Stimulated activated CD4-positive, alpha-beta T cell treated with anti-CD3 and anti-CD28 coated beads, Interleukin-4, amount 100 ng/mL, for 1 hour (primary cell): ENCODE measurements at places on chromosomes 4 and X.

GRCh38 chr4:20618731-20619130, 81.5 kb upstream of the PACRGL start:
- no peak for DNase-seq

GRCh38 chrX:118423558-118423957, 72.1 kb upstream of the DOCK11 start:
- no peak for DNase-seq

DNA sequence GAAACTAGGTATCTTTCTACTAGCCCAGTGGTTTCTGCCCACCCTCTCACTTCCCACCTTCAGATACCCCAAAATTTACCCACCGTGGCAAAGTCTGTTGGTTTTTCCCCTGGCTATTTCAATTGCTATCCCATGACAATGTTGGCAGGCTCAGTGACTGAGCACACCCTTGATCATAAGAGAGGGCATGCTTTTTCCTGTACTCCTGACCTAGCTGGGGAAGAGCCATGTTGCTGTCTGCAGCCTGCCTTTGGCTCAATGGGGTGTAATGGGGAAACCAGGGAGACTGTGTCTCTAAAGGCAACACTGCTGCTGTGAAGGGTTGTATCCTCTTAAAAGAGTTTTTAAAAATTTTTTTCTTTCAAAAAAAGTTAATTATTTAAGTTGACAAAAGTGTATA, 90.4 kb upstream of the CITED1 start:
- DNase-seq = no peak

DNA sequence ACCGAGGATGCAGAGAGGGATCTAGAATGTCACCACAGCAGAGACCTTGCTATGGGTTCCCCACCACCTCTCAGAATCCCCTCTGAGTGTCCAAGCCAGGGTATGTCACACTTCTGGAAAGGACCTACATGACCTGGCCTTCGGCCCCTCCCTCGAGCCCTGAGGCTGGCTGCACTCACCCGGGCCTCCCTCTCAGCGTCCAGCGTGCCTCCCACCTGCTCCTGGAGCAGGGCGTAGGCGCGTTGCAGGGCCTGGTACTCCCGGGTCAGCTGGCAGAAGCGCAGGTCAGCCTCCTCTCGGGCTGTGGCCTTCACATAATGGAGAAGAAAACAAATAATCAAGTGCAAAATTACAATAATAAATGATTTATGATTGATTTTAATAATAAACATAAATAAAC, 43.9 kb upstream of the C4orf50 start:
- no peak for DNase-seq

- DNase-seq = no peak
These were observed 143.9 kb downstream of the BCOR start for GRCh38 chrX:39953879-39954278.

DNA sequence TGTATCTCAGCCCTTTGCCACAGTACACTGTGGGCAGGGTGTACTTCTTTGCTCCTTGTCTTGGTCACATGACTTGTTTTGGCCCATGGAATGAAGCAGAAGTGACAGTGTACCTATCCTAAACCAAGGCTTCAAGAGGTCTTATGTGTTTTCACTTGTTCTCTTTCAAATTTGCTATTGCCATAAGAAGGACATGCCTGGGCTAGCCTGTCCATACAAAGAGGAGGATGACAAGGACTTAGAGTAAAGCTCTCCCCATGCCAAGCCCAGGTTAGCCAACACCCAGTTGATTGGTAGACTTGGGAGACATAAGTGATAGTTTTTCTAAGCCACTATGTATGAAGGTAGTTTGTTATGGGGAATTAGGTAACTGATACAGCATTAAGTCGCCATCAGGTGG, 141.1 kb upstream of the MID1 start:
- DNase-seq = no peak

DNA sequence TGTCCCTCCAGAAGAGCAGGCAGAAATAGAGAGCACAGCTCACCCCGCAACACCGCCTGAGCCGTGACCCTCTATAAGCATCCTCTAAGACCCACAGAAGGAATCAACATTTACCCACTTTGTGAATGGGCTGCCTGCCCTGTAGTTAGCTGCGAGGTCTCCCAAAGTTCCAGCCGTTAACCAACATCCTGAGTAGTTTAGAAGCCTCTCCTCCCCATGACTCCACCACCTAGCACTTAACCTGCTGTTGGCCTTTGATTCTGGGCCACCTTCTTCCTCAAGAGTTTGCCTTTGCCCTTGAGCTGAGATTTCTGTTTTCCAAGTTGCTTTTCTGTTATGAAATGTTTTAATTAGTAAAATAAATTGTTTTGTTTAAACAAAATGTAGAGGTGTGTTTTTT, 75.8 kb downstream of the NUDT10 start:
- DNase-seq = no peak

DNA sequence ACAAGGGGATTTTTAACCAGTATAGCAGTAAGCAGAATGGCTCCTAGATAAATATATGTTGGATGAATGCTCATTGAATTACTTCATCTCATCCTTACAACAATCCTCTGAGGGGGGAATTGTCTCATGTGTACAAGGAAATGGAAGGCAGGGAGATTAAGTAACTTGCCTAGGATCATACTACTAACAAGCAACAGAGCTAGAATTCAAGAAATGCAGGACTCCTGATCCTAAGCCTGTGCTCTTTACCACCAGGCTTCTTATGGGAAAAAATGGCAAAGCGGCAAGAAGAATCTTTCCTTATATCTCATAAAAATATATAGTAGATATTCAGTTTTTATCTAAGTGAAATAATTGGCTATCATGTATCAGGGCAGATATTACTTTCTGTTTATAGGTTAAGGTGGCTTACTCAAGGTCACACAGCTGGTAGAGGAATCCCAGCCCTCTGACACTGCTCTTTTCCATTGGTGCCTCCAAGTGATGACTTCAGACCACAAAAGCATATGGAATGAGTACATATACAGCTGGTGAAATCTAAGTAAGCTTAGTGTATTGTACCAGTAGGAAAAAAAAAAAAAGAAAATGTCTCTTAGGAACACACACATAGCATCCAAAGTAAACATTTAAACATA, 2.1 kb downstream of the ABHD18 start:
- DNase-seq = no peak

DNA sequence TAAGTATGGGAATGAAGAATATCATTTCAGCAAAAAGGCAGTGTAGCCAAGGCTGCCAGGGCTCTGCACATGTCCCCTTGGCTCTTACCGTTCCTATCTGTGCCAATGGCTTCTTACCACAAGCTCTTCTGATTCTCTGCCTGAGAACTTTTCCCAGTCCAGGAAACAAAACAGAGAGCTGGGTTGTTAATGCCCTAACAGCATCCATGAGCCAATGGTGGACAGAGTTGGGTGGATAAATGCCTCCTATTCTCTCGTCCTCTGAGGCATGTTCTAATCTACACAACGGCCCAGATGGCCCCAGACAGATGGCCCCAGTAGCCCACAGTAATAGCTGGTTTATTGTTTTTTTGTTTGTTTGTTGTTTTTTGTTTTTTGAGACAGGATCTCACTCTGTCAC, 28.0 kb downstream of the SCD5 start:
- DNase-seq = no peak

GRCh38 chrX:129445436-129445835, 77.9 kb downstream of the SMARCA1 start:
- no peak for DNase-seq

GRCh38 chr4:185204238-185204910, 574 bp upstream of the CFAP97 start:
- DNase-seq = no peak

DNA sequence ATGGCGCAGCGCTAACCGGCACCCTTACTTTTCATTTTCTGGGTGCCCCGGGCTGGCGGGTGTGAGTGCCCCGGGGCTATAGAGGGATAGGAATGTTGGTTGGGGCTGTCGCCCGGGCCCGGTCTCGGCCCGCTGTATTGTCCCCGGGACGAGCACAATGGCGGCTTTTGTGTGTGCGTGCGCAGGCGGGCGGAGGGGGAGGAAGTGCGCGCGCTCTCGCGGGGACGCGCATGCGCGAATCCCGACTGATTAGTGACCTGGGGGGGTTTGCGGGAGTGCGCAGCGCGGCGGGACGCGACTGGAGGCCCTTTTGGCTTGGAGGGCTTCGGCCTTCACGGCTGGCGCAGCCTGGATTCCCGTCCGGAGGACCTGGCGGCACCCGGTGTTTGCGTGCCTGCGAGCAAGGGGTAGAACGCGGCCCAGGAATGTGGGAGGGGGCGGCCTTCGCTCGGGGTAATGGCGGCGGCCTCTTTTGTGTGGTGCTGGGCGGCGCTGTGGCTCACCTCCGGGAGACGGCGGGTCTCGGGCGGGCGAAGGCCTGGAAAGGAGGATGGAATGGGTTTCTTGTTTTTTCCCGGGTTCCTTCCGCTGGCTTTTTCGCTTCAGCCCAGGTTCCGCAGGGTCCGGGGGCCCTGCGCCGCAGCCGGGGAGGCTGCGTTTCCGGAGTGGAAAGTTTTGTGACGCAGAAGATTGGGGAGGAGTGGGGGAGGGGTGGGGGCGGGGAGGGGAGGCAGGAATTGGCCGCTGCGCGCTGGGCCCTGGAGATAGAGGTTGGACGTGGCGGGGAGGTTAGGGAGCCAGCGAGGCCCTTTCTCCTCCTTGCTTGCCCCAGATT, 618 bp downstream of the DDX3X start:
- peak; percentile 76 for DNase-seq

DNA sequence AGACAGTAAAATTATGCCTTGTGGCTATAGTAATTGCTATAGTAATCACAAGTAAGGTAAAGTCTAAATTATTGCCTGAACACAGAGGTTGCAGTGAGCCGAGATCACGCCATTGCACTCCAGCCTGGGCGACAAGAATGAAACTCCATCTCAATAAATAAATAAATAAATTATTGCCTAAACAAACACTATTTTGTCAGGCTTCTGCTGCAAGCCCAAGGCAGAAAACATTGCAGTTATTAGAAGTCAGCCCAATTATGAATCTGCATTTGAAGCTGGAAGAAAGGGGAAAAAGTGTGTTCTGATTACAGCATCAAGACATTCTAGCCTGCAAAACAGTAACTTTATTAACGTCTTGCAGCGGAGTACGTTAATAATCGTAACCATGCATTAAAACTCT, 17.1 kb downstream of the HSD17B13 start:
- DNase-seq = no peak

DNA sequence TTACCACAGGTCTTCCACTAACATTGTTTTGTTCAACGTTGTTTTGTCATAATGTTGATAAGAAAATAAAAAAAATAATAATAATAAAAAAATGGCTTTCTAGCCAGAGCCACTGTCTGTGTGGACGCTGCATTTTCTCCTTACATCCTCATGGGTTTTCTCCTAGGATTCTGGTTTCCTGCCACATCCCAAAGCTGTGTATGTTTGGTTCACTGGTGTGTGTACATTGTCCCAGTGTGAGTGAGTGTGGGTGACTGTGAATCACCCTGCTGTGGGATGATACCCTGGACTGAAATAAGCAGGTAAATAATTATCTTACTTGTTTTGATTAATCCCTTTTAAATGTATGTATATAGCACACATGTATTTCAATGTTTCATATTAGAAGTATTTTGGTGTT, 2154.4 kb upstream of the AGA start:
- DNase-seq = no peak

- no peak for DNase-seq
These were observed 983.7 kb downstream of the STIM2 start for GRCh38 chr4:27844376-27844775.

GRCh38 chrX:23286731-23287130, 47.9 kb upstream of the PTCHD1 start:
- DNase-seq = no peak

- DNase-seq = no peak
These were observed 4.5 kb upstream of the ITM2A start for GRCh38 chrX:79371640-79372039.

GRCh38 chr4:40224432-40224831, 27.6 kb downstream of the RHOH start:
- no peak for DNase-seq

DNA sequence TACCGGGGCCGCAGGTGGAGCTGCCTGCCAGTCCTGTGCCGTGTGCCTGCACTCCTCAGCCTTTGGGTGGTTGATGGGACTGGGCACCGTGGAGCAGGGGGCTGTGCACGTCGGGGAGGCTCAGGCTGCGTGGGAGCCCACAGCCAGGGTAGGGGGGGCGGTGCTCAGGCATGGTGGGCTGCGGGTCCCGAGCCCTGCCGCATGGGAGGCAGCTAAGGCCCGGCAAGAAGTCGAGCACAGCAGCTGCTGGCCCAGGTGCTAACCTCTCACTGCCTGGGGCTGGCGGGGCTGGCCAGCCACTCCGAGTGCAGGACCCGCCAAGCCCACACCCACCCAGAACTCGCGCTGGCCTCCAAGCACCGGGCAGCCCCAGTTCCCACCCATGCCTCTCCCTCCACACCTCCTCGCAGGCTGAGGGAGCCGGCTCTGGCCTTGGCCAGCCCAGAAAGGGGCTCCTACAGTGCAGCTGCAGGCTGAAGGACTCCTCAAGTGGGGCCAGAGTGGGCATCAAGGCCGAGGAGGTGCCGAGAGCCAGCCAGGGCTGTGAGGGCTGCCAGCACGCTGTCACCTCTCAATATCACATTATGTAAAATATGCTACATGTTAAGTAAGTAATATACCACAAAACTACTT, 104.1 kb downstream of the COX7B2 start:
- DNase-seq = no peak

GRCh38 chrX:27878862-27879261, 71.1 kb downstream of the MAGEB10 start:
- DNase-seq = no peak

GRCh38 chrX:69424161-69424560, 80.0 kb upstream of the NALF2 start:
- DNase-seq = no peak

GRCh38 chrX:103536732-103537131, 17.4 kb upstream of the RAB40A start:
- no peak for DNase-seq

GRCh38 chrX:138748480-138748879, 37.0 kb upstream of the FGF13 start:
- DNase-seq = no peak

- DNase-seq = no peak
These were observed 137.0 kb downstream of the AMMECR1 start for GRCh38 chrX:110180928-110181310.

DNA sequence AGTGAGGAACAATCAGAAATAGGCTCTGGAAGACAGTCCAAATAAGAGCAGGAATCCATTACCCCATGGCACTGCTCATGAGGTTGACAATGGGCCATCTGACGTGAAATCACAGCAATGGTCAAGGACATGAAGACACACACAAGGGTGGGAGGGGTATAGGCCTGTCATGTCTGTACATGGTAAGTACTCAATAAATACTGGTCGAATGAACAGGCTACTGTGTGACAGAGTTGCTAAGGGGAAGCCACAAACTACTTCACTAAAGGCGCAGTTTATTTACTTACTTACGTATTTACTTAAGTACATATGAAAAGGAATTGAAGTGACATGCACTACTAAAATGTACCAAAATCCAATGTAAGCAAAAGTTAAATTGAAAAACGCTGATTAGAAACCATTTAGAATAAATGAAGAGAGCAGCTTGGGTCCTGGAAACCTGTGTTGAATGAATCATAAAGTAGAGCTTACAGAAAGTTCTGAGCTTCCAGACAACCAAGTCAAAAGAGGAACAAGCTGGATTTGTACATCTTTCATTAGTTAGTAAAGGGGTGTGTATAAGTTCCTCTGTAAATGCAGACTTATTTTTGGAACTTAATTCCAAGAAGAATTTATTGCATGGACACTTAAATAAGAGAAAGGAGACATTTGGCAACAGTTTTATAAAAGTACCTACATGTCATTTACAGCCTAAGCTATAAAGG, 32.7 kb downstream of the ALPK1 start:
- no peak for DNase-seq

GRCh38 chr4:145418739-145419138, 62.9 kb upstream of the SMAD1 start:
- DNase-seq = no peak

GRCh38 chr4:127781300-127782024, 660 bp upstream of the HSPA4L start:
- DNase-seq = no peak
